ENCODE measurements at places on chromosomes 11 and 22.

- no peak for DNase-seq
Observed at GRCh38 chr11:111162305-111162704, 83.2 kb upstream of the POU2AF2 start.

- no peak for DNase-seq
Observed at GRCh38 chr11:106278391-106278790, 200.9 kb downstream of the AASDHPPT start.

- no peak for DNase-seq
Observed at GRCh38 chr11:82703226-82703625, 30.4 kb downstream of the FAM181B start.

DNA sequence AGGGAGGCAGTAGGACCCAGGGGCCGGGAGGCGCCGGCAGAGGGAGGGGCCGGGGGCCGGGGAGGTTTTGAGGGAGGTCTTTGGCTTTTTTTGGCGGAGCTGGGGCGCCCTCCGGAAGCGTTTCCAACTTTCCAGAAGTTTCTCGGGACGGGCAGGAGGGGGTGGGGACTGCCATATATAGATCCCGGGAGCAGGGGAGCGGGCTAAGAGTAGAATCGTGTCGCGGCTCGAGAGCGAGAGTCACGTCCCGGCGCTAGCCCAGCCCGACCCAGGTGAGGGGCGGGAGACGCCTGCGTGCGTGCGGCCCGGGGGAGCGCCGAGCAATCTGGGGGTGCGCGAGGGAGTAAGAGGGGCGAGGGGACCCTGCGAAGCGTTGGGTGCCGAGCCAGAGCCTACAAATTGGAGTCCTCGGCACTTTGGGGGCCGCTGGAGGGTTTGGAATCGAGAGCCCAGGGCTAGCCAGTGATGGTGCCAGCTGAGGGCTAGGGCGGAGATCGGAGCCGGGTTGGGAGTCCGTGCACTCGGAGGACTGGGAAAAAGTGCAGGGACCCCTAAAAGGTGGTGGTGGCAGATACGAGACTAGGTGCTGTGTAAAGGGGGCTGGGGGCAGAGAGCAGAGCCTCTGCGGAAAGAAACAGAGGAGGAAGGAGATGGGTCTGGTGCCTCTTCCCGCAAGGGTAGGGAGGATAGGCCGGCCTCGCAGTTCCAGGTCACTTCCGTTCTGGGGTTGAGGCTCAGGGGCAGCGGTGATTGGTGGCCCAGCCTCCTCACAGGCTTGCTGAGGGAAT lies at the start of gene SERPINH1:
Gene SERPINH1, plus strand, starts transcription at position 206 of the 788 bp plus-strand sequence. CDS start 4,097 bp downstream, outside the sequence.
- peak; percentile 84 for DNase-seq

DNA sequence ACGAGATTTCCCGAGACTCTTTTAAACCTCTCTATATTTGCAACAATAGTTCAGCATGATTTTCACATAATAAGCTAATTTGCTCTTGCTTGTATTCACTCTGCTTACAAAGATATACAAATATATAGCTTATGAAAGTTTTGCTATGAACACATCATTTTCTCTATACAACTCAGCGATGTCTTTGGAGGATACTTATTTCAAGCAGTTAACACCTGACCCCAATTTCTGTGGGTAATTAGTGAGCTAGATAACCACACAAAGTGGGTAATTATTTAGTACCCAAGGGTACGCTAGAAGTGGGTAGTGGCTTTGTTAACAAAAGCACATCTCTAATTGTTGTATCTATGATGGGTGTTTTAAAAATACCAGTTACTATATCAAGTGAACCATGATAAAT lies 12.3 kb downstream of the BLID start:
- DNase-seq = no peak

- no peak for DNase-seq
Observed at GRCh38 chr11:47538741-47539565, 14.0 kb downstream of the CELF1 start.

DNA sequence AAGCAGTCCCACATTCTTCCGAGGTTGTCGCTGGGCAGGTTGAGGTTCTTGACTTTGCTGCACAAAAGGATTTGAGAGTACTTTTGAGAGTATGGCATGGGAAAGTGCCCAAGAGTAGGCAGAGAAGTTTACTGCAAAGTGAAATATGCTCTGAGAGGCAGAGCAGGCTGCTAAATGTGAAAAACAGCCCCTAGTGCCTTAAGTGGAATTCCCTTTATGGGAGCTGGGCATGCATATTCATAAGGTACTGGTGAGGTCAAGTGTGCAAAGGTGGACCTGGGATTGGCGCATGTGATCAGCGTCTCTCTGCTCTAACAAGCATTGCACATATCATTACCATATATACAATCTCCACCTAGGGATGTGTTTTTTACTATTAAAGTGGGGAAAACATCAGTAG lies 12.0 kb upstream of the APOL4 start:
- DNase-seq = no peak

- no peak for DNase-seq
Observed at GRCh38 chr11:120524536-120525085, 13.1 kb downstream of the GRIK4 start.

DNA sequence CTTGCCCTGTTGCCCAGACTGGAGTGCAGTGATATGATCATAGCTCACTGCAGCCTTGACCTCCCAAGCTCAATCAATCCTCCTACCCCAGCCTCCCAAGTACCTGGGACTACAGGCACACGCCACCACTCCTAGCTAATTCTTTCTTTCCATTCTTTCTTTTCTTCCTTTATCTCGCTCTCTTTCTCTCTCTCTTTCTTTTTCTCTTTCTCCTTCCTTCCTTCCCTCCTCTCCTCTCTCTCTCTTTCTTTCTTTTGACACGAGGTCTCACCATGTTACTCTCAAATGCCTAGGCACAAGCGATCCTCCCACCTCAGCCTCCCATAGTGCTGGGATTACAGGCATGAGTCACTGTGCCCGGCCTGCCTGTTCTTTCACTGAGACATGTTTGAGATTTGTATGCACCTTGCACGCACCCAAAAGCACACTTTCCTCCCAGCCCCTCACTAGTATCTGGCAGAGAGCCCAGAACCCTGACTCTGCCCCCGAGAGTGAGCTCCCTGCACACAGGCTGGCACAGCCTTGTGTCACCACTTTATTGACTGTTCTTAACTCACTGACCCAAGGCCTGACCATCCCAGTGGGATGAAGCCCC lies 56.8 kb downstream of the CD6 start:
- peak; percentile 89 for DNase-seq

DNA sequence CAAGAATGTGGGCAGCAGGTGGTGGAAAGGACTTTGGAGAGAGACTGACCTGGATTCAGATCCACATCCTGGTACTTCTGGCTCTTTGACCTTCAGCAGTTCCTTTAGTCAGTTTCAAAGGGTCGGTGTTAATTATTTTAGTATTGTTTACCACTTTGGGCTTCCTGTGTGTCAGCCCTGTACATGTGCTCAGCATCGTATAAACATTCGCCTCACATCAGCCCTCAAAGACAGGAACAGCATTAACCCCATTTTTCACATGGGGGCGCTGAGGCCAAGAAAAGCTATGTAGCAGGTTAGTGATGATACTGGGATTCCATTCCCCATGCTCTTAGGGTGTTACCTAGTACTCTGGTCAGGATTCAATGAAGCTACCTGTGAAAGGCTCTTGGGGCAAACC lies 72.1 kb upstream of the YWHAH start:
- DNase-seq = peak; percentile 27

DNA sequence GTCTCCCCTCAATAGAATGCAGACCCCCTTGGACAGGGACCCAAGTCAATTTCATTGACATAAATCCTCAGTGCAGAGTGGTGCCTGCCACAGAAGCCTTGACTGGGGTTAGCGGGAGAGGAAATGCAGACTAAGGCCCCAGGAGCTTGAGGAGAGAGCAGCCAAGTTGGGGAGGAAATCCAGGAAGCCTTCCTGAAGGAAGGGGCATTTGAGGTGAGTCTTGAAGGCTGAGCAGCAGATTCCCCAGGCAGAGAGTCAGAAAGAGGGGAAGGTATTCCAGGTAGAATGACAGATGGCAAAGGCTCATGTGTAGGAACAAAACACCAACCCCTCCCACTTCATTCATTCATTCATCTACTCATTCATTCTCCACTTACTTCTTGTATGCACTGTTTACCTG lies 10.3 kb downstream of the MYEOV start:
- DNase-seq = no peak

- DNase-seq = peak; percentile 79
Observed at GRCh38 chr11:112289588-112290492, 29.2 kb upstream of the PLET1 start.

DNA sequence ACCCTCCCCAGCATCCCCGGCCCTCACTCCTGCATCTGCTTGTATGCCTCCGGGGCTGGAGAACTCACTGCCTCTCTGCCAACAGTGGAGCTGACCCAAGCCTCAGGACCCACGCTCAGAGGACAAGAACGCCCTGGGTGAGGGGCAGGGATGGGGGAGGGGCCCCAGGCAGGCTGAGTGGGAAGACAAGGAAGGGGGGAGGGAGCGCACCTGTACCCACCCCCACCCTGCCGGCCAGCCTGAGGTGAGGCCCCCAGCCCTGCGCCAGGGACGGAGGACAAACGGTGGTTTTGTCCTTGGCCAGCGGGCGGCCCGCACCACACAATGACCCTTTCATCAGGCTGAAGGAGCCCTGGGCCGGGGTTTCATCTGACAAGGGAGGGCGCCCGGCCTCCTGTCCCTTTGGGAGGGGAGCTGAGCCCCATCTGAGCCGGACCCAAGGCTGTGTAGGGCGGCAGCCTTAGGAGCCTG lies 10.0 kb downstream of the WNT7B start:
- no peak for DNase-seq

Measured in RPMI8226 (cell line).